ENCODE measurements at places on chromosomes 11 and 22. TPM values are rescaled to one million over a fixed set of nuclear protein-coding genes. Genes with fewer than 3 reads are reported as not detected.

DNA sequence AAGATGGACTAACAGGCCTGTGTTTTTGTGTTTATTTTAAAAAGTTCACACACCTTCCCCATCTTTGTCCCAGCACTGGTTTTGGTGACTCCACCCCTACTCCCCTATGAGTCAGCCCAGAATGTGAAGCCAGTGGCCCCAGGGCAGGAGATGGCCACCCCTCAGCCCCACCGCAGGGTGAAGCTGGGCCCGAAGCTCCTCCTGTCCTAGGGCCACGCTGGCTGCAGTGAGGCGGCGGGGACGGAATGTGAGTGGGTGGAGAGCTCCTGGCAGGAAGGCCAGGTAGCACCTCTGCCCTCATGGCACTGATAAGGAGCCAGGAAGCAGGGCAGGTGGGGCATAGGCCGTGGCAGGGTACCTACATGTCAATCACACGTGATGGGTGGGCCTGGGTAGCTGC, 39.9 kb downstream of the SGSM3 start:
- H3K27me3 ChIP-seq: no peaks in the 10 kb centered on the region
- peaks cover 66% of the 10 kb centered on the region for H3K36me3 ChIP-seq
- H3K4me1 ChIP-seq: no peaks in the 10 kb centered on the region

- no peaks in the 10 kb centered on the region for H3K36me3 ChIP-seq
- no peaks in the 10 kb centered on the region for H3K27me3 ChIP-seq
- H3K4me1 ChIP-seq: no peaks in the 10 kb centered on the region
- DNase-seq: no peak
- H3K27ac ChIP-seq: no peak overlapping the region
Measured at GRCh38 chr11:72353861-72354260, 80.5 kb downstream of the CLPB start.

DNA sequence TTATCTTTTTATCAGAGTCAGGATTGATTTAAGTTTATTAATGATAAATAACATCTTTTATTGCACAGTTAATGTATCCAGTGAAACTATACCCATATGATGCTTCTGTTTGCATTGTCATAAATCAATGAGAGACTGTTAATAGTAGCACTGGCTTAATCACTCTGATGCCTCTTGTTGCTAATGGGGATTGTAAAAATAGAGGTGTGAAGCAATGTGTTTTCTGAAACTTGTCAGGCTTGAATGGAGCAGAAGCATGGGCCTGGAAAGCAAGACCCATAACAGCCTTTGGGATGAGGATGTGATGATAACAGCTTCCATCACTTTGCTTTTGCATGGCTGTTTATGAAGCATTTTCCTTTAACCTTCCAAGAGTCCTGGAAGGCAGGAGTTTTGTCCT, 319.7 kb downstream of the DDX10 start:
- no peaks in the 10 kb centered on the region for H3K36me3 ChIP-seq
- no peak overlapping the region for H3K27ac ChIP-seq
- no peak for DNase-seq

- H3K27me3 ChIP-seq: no peaks in the 10 kb centered on the region
- no peak overlapping the region for H3K4me3 ChIP-seq
- H3K27ac ChIP-seq: no peak overlapping the region
- DNase-seq: no peak
- H3K36me3 ChIP-seq: no peaks in the 10 kb centered on the region
Measured at GRCh38 chr11:72160319-72160718, 24.8 kb downstream of the FOLR3 start.

GRCh38 chr11:127902382-127902781, 685.0 kb downstream of the ETS1 start:
- H3K36me3 ChIP-seq: no peaks in the 10 kb centered on the region
- H3K4me3 ChIP-seq: no peak overlapping the region
- no peak for DNase-seq
- no peak overlapping the region for H3K27ac ChIP-seq
- H3K4me1 ChIP-seq: no peaks in the 10 kb centered on the region

DNA sequence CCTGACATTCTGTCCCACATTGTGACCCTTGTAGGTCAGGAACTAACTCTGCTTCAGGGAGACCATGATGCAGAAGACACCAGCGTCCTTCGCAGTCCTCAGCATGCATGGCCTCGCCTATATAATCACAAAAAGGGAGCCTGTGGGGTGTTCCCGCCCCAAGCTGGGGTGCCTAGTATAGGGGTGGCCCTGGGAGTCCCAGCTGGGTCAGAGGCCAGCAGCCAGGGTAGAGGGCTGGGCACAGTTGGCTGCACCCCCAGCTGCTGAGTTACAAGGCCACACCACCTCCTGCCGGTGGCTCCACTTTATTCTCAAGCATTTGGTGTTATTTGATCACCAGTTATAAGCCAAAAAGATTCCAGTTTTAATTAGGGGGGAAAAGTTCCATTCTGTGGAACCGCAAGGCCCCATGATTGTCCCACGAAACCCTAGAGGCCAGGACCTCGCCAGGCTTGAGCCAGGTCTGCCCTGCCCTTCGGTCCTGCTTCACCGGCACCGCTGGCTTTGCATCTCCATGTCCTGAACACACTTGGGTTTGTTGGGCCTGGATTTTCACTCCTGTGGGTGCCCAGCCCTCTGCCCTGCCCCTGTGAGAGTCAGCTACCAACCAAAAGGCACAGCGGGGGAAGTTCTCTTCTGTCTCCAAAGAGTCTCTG, 15.0 kb upstream of the GNB1L start:
- no peaks in the 10 kb centered on the region for H3K27me3 ChIP-seq
- H3K4me1 ChIP-seq: peaks cover 9% of the 10 kb centered on the region
- no peak overlapping the region for H3K4me3 ChIP-seq
- H3K36me3 ChIP-seq: no peaks in the 10 kb centered on the region

GSTT2B gene
- 4.6 TPM for polyA plus RNA-seq

DNA sequence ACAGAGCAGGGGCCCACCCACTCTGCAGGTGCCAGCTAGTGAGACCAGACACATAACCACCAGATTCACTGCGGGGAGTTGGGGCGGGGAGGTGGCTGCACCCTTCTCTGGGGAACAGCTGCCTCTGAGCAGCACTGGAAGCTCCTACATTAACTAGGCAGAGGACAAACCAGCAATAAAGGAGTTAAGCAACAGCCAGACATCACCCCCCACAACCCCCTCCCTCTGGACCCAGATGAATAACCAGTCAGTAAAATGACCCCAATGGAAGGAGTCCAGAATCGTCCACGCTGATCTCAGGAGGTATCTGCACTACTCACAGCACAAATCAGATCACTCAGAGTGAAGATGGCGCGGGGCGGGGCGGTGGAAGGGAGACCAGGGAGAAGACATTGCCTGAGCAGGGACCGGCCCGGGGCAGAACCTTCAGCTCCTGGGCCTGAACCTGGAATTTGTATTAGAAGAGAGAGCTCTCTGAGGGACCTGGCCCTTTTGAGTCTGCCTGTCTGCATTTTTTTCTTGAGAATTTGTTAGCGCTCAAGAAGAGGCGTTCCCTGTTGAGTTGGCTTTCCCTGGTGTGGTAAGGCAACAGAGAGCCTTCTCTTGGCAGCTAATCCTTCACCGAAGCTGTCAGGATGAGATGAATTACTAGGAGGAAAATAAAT, 125.5 kb upstream of the NCAM1 start:
- H3K27ac ChIP-seq: peak overlapping the region; percentile 33
- no peak for DNase-seq
- H3K4me1 ChIP-seq: no peaks in the 10 kb centered on the region
- no peak overlapping the region for H3K4me3 ChIP-seq
- no peaks in the 10 kb centered on the region for H3K27me3 ChIP-seq

BLID gene
- not detected for polyA plus RNA-seq

DNA sequence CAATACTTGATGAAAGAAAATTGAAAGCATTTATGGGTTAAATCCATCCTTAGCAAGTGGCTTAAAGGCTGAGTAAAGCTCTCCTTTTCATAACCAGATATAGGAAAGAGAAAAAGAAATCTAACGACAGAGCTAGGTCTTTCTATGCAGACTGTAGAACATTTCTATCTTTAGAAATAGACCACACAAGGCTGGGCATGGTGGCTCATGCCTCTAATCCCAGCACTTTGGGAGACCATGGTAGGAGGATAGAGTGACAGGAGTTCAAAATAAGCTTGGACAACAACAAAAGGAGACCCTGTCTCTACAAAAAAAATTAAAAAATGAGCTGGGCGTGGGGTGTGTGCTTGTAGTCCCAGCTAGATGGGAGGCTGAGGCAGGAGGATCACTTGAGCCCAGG, 90.7 kb downstream of the APOL5 start:
- no peak for DNase-seq
- H3K4me1 ChIP-seq: no peaks in the 10 kb centered on the region
- H3K36me3 ChIP-seq: peaks cover 21% of the 10 kb centered on the region
- H3K4me3 ChIP-seq: no peak overlapping the region

GDPD4 gene
- 5.1 TPM for polyA plus RNA-seq

CDCA5 gene
- polyA plus RNA-seq: 11.3 TPM

- no peaks in the 10 kb centered on the region for H3K4me1 ChIP-seq
- H3K27ac ChIP-seq: no peak overlapping the region
- DNase-seq: no peak
- H3K36me3 ChIP-seq: no peaks in the 10 kb centered on the region
- H3K4me3 ChIP-seq: no peak overlapping the region
- H3K27me3 ChIP-seq: peaks cover 8% of the 10 kb centered on the region
Measured at GRCh38 chr11:111520560-111520959, 6.0 kb downstream of the HOATZ start.

OR8D1 gene
- under 0.01 TPM for polyA plus RNA-seq

GRCh38 chr11:67024410-67024809, 1.5 kb downstream of the SYT12 start:
- peaks cover 13% of the 10 kb centered on the region for H3K4me1 ChIP-seq
- H3K36me3 ChIP-seq: no peaks in the 10 kb centered on the region
- no peak overlapping the region for H3K27ac ChIP-seq
- no peak for DNase-seq
- peaks cover 37% of the 10 kb centered on the region for H3K27me3 ChIP-seq

- H3K27me3 ChIP-seq: peaks cover 2% of the 10 kb centered on the region
- no peak overlapping the region for H3K4me3 ChIP-seq
- H3K27ac ChIP-seq: peak overlapping the region; percentile 98
- peak; percentile 51 for DNase-seq
Measured at GRCh38 chr11:73268671-73269271, 3.4 kb upstream of the P2RY6 start.

DNA sequence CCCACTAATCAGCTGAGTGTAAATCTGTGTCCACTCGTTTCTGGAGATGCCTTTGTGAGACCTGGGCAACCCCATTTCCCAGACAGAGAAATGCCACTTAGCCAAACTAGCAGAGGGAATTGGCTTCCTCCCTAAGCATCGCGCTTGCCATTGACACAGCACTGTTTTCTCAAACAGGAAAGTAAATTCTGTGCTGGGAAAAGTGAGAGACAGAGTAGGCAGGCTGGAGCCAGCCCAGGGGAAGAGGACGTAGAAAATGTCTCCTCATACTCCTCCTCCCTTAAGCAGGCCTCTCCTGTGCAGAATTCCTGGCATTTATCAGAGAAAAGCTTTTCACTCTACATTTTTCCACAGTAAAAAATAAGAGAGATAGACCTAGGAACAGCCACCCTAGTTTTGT, 99.1 kb upstream of the AMOTL1 start:
- H3K27ac ChIP-seq: no peak overlapping the region
- no peak for DNase-seq
- peaks cover 3% of the 10 kb centered on the region for H3K4me1 ChIP-seq
- no peak overlapping the region for H3K4me3 ChIP-seq
- H3K36me3 ChIP-seq: no peaks in the 10 kb centered on the region

DNA sequence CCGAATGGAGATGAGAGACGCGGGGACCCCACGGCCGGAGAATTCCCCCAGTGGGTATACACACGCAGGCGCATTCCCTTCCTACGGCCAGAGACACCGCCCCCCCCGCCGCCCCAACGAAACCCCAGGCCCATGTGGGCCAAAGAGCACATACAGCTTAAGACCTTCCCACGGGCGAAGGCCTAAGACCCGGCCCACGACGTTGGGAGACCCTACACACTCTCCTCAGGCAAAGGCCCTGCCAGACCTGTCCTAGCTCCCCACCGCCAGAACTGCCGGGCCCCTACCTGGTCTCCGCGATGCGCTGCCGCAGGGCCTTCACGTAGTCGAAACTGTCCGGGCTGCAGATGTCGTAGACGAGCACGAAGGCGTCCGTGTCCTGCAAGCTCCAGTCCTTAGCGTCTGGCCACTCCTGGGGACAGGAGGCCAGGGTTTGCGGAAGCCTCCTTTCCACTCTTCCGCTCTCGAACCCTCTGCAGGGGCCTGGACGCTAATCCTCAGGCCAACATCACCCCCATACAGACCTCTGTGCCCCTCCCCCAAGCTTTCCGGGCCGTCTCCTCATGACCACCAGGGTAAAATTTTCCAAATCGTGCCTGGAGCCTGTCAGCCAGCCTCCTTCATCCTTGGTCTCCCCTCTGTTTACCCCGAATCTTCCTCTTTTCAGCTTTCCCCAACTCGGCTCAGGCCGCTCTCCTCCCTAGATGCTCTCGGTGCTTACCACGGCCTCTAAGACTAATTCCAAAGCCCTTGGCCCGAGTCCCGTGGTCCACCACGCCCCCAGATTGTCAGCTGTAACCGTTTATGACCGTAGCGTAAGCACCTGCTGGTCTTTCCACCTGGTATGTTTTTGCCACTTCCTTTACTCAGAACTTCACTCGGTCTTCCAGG, 1.7 kb downstream of the RASL10A start:
- peak; percentile 84 for DNase-seq
- no peak overlapping the region for H3K27ac ChIP-seq
- peaks cover 41% of the 10 kb centered on the region for H3K27me3 ChIP-seq
- H3K4me3 ChIP-seq: no peak overlapping the region
- no peaks in the 10 kb centered on the region for H3K36me3 ChIP-seq

- no peak overlapping the region for H3K4me3 ChIP-seq
- peaks cover 36% of the 10 kb centered on the region for H3K36me3 ChIP-seq
- no peaks in the 10 kb centered on the region for H3K4me1 ChIP-seq
- no peak for DNase-seq
- H3K27ac ChIP-seq: no peak overlapping the region
- H3K27me3 ChIP-seq: no peaks in the 10 kb centered on the region
Measured at GRCh38 chr22:20588843-20589581, 81.6 kb downstream of the MED15 start.

- no peaks in the 10 kb centered on the region for H3K27me3 ChIP-seq
- DNase-seq: no peak
- H3K4me3 ChIP-seq: no peak overlapping the region
- peaks cover 18% of the 10 kb centered on the region for H3K4me1 ChIP-seq
- H3K27ac ChIP-seq: no peak overlapping the region
- H3K36me3 ChIP-seq: no peaks in the 10 kb centered on the region
Measured at GRCh38 chr11:1224111-1224490, 1.2 kb downstream of the MUC5B start.

GRCh38 chr11:32919338-32919737, 26.7 kb downstream of the QSER1 start:
- H3K27ac ChIP-seq: no peak overlapping the region
- H3K27me3 ChIP-seq: no peaks in the 10 kb centered on the region
- no peaks in the 10 kb centered on the region for H3K4me1 ChIP-seq
- no peak overlapping the region for H3K4me3 ChIP-seq
- DNase-seq: no peak
- no peaks in the 10 kb centered on the region for H3K36me3 ChIP-seq

DNA sequence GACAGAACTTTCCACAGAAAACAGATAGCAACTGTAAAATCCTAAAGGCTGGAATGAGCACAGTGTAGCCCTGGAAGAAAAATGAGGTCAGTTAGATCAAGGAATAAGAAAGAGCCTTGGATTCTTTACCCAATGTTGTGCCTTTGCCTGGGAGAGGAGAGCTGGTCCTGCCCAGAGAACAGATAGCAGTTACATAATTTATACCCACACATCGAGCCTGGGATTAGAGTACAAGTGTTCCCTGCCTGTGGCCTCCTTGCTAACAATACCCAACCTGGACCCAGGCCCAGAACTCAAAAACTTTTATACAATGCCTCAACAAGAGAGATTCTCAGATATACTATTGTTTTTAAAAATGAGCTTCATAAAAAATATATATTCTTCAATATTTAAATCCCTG, 1998.4 kb downstream of the LRRC4C start:
- H3K4me1 ChIP-seq: no peaks in the 10 kb centered on the region
- no peak overlapping the region for H3K4me3 ChIP-seq
- no peaks in the 10 kb centered on the region for H3K27me3 ChIP-seq
- H3K36me3 ChIP-seq: no peaks in the 10 kb centered on the region

NELL1 gene
- 5.1 TPM for polyA plus RNA-seq

All from large intestine (tissue), 12 donors.